Activated naive CD4-positive, alpha-beta T cell treated with anti-CD3 and anti-CD28 coated beads, Interleukin-2, amount 50 U/mL, for 72 hours (primary cell): ENCODE measurements at places on chromosomes 1 and 21. TPM values are rescaled to one million over a fixed set of nuclear protein-coding genes. Genes with fewer than 3 reads are reported as not detected.

- no peak for DNase-seq
Observed at GRCh38 chr1:46767649-46768282, 31.1 kb upstream of the CYP4B1 start.

DNA sequence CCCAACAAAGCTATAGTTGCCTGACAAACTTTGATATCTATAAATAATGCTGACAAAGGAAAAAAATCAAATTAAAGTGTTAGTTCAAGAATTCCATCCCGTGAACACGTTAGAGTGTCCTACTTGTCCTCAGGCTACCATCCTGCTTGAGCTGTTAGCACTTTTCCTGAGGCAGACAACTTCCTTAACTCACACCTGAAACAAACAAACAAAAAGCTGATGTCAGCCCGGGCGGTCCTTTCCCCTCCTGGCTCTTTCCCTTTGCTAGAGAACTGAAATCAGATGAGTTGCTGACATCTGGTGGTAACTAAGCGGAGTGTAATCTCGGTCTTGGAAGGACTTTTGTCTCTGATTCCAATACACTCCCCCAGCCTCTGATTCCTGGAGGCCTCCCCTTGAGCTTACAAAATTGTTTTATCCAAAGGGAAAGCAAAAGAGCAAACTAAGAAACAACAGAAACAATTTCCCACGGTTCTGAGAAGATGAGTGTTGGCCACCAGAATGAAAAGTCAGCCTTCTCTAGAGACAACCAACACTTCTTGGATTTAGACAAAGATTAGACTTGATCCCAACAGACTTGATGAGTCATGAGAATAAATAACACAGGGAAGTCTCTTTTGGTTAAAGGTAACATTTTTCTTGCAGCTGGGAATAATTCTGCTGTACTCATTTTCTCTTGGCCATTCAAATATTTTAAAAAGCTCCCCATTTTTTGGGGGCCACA, 135.4 kb downstream of the PROX1 start:
- DNase-seq = no peak

DNA sequence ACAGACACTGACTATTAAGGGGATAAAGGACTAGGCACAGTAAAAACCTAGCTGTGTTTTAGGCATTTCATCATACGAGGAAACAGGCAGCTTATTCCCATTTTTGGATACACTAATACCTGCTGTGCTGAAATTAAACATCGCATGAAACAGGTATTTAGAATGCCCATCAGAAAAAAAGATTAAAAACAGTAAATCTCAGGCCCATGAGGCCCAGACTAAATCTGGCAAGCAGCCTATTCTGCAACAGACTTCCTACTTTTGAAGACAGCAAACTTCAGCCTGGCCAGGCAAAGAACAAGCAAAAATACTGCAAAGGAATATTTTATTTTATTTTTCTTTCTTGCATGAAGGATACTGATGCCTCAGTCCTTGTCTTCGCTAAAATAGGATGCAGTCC, 240.2 kb downstream of the LMO4 start:
- DNase-seq = no peak

The OR2T5 gene
- not detected for total RNA-seq

DNA sequence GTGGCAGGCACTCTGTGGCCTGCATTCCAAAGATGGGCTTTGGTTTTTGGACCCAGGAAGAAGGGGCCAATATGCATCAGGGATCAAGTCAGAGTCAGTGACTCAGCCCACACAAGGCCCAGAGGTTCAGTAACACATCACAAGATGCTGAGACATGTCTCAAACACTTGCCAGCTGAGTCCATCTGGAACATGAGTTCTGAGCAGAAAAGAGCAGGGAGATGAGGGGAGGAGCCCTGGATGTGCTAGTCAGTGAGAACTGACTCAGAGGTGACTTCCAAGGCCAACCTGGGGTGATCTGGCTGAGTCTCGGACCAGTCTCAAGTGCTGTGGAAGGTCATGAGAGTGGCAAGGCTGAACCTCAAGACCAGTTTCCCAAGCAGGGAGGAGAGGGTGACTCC, 150.1 kb downstream of the CDC7 start:
- no peak for DNase-seq

The TMEM52 gene
- total RNA-seq = 0.64 TPM

- DNase-seq = no peak
Observed at GRCh38 chr1:41859686-41860085, 59.0 kb downstream of the HIVEP3 start.

DNA sequence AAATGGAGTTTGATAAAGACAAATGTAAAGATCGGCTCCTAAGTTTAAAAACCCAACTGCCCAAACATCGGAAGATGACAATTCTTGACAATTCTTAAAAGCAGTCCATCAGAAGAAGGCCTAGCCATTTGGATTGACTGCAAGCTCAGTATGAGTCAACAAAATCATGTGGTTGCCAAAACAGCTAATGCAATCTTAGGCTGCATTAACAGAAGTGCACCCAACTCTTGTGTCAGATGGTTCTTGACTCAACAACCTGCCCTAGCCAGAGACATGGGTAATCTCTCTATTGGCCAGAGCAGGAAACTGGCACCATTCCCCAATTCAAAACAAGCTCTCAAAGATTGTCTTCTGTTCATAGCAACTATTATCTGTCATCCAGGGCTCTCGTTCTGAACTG, 9.9 kb upstream of the NCF2 start:
- DNase-seq = no peak

- DNase-seq = no peak
Observed at GRCh38 chr1:24965571-24965930, 35.5 kb upstream of the RUNX3 start.
